Left renal cortex interstitium (tissue), 4 donors: ENCODE measurements at places on chromosomes 4 and X. TPM values are rescaled to one million over a fixed set of nuclear protein-coding genes. Genes with fewer than 3 reads are reported as not detected.

CTAG1B gene
- not detected for polyA plus RNA-seq

FAM184B gene
- 0.48 TPM for polyA plus RNA-seq

- DNase-seq: no peak
Observed at GRCh38 chrX:119684916-119685224, 8.1 kb downstream of the SEPTIN6 start.

PRPS2 gene
- polyA plus RNA-seq: 115 TPM

- DNase-seq: no peak
Observed at GRCh38 chr4:26459054-26459755, 31.1 kb downstream of the CCKAR start.
